ENCODE measurements at places on chromosomes 4 and X. TPM values are rescaled to one million over a fixed set of nuclear protein-coding genes. Genes with fewer than 3 reads are reported as not detected.

PARM1 gene
- 1.4 TPM for total RNA-seq

UGT2B11 gene
- not detected for total RNA-seq

TMEM165 gene
- 102 TPM for total RNA-seq

LARP7 gene
- 48.4 TPM for total RNA-seq

NDUFC1 gene
- 14.0 TPM for total RNA-seq

CXXC4 gene
- 0.82 TPM for total RNA-seq

AR gene
- total RNA-seq, result 0.02 TPM

DNA sequence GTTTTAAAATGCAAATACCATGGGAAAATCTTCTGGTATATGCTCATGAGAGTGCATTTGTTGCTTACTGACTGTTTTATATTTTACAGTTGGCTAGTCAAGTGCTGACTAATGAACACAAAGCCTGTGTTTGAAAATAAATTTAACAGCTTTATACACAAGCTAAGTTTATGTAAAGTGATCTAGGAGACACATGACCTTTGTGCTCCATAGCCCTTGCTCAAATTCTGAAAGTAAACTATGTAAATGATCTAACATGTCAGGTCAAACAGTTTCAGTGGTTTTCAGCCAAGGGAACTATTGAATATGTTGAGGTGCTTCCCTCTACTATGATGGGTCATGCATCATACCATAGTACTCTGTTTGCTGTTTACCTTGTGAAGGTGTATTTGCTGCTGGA is 36.7 kb downstream of the DIAPH2 start:
- H3K4me1 ChIP-seq, result no peaks in the 10 kb centered on the region
- no peak for DNase-seq
- H3K27me3 ChIP-seq, result no peaks in the 10 kb centered on the region
- no peak overlapping the region for H3K27ac ChIP-seq
- no peaks in the 10 kb centered on the region for H3K36me3 ChIP-seq
- no peak overlapping the region for H3K4me3 ChIP-seq

GRCh38 chr4:158016511-158016910 is 156.3 kb downstream of the GASK1B start:
- H3K4me1 ChIP-seq, result no peaks in the 10 kb centered on the region
- H3K27ac ChIP-seq, result no peak overlapping the region
- no peaks in the 10 kb centered on the region for H3K36me3 ChIP-seq
- no peak for DNase-seq
- no peaks in the 10 kb centered on the region for H3K27me3 ChIP-seq
- no peak overlapping the region for H3K4me3 ChIP-seq

GRCh38 chr4:56505269-56506130 is at the start of gene ARL9:
Gene ARL9, plus strand, starts transcription at chr4:56505791. Its CDS starts 72 bp downstream, at chr4:56505863.
- H3K27ac ChIP-seq, result no peak within 1 kb of the TSS
- H3K4me1 ChIP-seq, result peaks cover 16% of the 10 kb centered on the region
- H3K36me3 ChIP-seq, result peaks cover 14% of the 10 kb centered on the region
- peak; percentile 79 for DNase-seq
- peak within 1 kb of the TSS; percentile 50 for H3K4me3 ChIP-seq

GRCh38 chr4:77805840-77806239 is 13.3 kb downstream of the CNOT6L start:
- H3K4me3 ChIP-seq, result no peak overlapping the region
- peaks cover 21% of the 10 kb centered on the region for H3K4me1 ChIP-seq
- DNase-seq, result no peak
- no peaks in the 10 kb centered on the region for H3K27me3 ChIP-seq
- no peak overlapping the region for H3K27ac ChIP-seq

- no peaks in the 10 kb centered on the region for H3K36me3 ChIP-seq
- H3K27me3 ChIP-seq, result no peaks in the 10 kb centered on the region
- no peaks in the 10 kb centered on the region for H3K4me1 ChIP-seq
Measured at GRCh38 chrX:57752866-57753265, 72.8 kb upstream of the NLRP2B start.

GRCh38 chr4:32735856-32736590 is 2015.9 kb downstream of the PCDH7 start:
- no peaks in the 10 kb centered on the region for H3K4me1 ChIP-seq
- no peak for DNase-seq
- H3K27ac ChIP-seq, result no peak overlapping the region
- no peaks in the 10 kb centered on the region for H3K27me3 ChIP-seq
- no peaks in the 10 kb centered on the region for H3K36me3 ChIP-seq

DNA sequence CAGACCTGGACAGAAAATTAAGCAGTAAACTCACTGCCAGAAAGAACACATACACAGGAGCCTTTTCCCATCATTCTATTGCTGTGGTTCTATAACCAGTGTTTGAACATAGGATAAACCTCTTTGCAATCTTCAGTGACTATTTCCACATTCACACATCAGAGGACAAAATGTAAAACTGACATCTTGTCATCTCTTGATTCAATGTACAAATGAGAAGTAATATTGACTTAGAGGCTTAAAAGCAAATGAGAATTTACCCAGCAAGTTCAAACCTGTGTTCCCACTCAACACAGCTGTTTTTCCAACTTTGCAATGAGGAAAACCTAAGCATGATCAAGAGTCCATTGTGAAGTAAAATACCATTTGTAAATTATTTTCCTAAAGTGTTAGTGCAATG is 307.1 kb upstream of the CPXCR1 start:
- no peak for DNase-seq
- H3K4me3 ChIP-seq, result no peak overlapping the region
- no peak overlapping the region for H3K27ac ChIP-seq
- H3K4me1 ChIP-seq, result no peaks in the 10 kb centered on the region

DNA sequence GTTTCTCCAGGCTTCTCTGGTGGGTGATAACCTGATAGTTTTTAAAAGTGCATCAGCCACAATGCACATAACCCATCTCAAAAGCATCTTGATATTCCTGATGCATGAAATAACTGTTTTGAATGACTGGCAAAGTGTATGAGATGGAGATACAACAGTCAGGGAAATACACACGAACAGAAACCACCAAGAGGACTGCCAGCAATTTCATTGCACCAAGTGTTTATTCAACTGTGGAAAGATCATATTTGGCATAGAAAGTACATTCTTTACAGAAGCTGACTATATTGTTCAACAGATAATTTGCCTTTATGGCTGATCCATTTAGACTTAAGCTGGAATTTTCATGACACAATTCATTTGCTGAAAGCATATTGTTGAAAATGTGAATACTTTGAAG is 139.5 kb downstream of the SLIT2 start:
- no peaks in the 10 kb centered on the region for H3K4me1 ChIP-seq
- H3K27me3 ChIP-seq, result no peaks in the 10 kb centered on the region
- no peak overlapping the region for H3K4me3 ChIP-seq
- no peak overlapping the region for H3K27ac ChIP-seq

Measured in natural killer cell (primary cell).